CD4-positive, alpha-beta T cell treated with Interleukin-6 at 100 ng/mL for 8 hours (primary cell): ENCODE measurements at places on chromosomes 1 and 21.
A peak's percentile ranks its signal among the peaks of the same experiment; 100 is the strongest.

GRCh38 chr1:152398812-152399698 lies 15.0 kb downstream of the CRNN start:
- DNase-seq = peak; percentile 9

- no peak for DNase-seq
These were observed 32.3 kb downstream of the CD160 start for GRCh38 chr1:145751491-145752037.

DNA sequence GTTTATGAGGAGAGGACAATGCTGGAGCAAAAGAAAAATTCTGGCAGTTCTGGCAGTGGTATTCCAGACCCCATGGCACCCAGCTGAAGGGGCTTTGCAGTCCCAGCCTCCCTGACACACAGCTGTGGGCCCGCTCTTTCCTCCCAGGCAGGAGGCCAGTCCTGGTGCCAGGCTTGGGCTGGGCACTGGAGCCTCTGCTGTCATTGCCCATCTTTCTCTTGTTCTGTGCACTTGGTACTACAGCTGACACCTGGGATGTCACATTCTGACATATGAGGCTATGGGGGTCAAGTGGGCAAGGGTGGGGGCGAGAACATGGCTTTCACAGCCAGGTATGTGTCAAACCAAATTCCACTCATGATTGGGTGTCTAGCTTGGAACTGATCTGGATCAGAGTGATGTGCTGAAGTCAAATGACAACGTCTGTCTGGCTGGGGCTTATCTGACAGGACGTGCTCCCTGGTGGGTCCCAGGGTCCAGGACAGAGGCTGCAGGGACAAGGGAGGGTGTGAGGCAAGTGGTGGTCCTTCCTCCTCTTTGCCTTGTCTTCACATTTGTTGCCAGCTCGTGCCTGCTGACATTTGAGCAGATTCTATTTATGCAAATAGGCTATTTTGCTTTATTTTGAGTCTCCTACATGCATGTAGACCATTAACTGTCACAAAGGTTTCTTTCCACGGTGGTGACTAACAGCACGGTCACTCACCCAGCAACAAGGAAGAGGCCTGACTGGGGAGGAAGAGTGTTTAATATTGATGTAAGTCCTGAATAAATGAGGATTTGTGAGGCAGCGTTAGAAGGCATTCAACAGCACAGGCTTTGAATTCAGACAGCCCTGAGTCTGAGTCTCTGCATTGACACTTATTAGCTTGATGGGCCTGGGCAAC lies 336.3 kb downstream of the PBX1 start:
- DNase-seq = no peak

DNA sequence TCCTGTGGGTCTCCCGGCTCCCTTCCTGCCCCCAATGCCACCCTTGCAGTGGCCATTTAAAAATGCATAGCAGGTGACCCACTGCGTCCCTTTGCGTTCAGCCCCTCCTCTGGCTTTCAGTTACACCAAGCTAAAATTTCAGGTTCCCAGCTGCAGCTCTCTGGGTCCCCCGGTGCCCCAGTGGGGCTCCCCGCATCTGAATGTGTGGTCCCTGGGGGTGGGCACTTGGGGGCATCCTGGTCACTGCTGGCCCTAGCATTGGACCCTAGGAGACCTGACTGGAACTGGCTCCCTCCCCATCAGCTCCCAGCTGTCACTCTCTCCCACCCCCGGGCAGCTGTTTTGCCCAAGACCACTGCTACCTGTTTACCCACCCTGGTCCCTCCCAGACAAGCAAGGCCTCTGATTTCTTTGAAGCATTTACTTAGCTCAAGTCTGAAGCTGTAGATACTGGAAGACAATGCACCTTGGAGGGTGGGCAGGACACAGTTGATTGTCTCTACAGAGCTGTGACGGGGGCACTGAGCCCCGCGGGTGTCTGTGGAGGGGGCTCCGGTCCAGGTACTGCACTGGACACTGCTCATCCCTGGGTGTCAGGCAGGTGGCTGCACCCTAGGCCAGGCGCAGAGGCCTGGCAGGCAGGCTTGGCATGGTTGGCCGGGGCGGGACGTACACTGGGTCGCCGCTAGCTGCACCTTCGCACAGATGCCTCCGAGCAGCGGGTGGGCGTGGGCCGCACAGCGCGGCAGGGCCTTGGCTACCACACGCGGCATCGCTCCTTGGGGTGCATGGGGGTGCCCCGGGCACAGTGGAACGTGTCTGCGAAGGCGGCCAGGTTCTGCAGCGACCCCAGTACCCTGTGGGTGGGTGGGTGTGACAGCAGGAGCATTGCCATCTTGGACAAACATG lies 3.9 kb downstream of the PRXL2B start:
- no peak for DNase-seq

- no peak for DNase-seq
These were observed 79.6 kb downstream of the SASS6 start for GRCh38 chr1:100053119-100053518.

- DNase-seq = no peak
These were observed 90.5 kb upstream of the ADAR start for GRCh38 chr1:154698320-154699096.

GRCh38 chr21:39313042-39313570 lies 326 bp downstream of the BRWD1 start:
- DNase-seq = no peak

DNA sequence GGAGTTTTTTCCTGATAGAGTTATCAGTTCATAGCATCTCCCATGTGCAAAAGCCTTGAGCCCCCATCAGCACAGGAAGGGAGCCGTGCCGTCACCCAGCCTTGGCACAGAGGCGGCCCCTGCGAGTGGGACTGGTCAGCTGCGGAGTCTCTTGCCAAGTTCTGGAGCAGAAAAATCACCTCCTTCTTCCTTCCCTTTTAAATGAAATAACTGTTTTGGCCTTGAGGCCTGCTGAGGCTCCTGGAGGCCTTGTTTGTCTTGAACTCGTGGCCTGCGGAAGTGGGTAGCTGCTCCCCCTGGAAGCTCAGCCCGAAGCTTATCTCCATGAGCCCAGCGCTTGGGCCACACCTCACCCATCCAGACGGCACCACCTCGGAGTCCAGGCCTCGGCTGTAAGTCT lies 145.7 kb upstream of the TMEM51 start:
- DNase-seq = no peak

- DNase-seq = no peak
These were observed 6.6 kb downstream of the NID1 start for GRCh38 chr1:236058141-236058934.

DNA sequence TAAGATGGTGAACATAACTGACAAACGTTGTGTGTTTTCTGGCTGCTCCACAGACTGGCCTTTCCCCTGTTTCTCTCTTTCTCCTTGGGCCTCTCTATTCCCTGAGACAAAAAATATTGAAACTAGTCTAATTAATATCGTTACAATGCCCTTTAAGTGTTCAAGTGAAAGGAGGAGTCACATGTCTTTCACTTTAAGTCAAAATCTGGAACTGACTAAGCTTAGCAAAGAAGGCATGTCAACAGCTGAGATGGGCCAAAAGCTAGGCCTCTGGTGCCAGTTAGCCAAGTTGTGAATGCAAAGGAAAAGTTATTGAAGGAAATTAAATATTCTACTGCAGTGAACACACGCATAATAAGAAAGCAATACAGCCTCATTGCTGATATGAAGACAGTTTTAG lies 32.2 kb upstream of the FCRL3 start:
- no peak for DNase-seq

DNA sequence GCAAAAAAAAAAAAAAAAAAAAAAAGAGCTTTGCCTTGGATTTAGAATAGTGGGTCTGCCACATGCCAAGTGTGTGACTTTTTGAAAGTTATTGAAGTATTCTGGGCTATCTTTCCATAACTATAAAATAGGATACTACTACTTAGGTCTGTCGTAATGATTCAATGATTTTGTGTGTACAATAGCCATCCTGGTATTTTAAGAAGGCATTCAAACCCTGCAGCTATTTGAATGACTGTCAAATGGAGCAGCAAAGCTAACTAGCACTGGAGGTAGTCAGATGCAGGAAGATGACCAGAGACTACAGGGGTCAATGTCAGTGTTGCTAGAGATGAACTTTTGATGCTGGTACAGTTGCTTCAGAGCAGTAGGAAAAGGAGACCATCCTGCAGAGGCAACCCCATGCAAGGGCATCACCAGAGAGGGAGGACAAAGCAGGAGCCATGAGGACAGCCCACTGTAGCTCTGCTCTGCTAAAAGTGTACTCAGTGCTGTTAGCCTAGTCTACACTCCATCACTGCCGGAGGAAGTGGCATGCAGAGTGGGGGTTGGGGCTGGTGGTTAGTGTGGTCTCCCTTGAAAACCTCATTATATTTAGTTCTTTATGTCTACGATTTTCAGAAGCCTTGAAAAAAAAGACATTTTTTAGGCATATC lies 29.0 kb downstream of the DUSP10 start:
- peak; percentile 83 for DNase-seq

DNA sequence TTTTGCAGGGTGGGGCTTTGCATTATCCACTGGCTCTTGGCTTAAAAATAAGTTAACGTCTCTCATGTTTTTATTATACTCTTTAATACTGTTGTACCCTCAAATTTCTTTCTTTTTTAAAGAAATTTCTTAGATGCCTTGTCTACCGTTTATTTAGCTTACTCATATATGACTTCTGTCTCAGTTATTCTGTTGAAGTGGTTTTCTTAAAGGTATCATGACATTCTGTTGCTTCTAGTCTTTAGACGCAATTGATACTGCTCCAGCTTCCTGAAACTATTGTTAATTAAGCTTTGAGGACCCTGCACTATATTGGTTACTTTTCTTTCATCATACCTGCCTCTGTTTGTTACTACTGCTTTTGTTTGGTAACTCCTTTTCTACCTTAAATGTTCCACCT lies 11.7 kb downstream of the PKN2 start:
- DNase-seq = no peak

DNA sequence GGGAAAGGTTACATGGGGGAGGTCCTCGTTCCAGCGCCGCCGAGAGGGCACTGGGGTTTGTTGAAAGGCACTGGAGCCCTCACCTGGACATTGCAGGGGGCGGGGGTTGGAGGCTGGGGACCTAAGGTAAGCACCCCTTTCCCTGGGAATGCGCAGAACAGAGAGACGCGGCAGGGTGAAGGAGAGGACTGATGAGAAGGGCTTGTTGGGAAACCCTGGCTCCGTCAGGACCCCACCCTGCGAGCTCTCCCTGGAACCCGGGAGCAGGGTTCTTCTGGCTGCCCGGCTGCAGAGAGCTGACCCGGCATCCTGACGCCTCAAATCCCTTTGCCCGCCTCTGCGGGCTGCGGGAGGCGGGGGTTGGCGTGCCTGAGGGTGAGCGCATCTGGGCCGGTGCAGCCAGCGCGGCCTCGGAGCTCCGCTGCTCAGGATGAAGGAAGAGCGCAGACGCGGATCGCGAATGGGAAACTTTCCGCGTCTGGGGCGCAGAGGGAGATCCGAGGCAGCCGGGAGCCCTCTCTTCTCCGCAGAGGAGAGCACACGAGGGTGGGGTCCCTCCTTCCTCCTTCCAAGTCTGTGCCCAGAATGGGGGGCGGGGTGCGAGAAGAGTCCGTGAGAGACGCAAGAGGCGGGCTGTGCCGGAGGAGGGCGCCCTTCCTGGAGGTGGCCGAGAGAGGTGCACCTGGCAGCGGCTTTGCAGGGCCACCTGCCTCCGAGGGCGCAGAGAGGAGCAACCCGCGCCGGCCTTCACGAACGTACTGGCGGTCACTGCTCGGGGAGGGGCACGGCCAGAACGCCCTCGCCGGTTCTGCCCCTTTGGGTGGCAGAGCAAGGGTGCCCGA lies 2.4 kb downstream of the IGSF21 start:
- no peak for DNase-seq

DNA sequence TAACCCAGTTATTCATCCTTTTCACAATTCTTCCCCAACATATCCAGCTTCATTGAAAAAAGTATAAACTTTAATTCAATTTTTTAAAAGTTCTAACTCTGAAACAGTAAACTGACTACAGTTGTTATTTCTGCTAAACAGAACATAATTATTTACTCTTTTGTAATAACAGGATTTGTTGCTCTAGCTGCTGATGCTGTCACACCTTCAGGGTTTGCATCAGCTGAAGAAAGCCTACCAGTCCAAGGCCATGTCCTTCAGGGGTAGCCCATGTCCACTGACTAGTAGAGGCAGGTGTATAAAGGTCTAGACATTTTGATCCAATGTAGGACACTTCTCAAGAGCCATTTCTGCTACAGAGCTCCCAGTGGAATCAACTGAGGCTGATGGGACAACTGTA lies 107.7 kb downstream of the CDC42BPA start:
- no peak for DNase-seq

DNA sequence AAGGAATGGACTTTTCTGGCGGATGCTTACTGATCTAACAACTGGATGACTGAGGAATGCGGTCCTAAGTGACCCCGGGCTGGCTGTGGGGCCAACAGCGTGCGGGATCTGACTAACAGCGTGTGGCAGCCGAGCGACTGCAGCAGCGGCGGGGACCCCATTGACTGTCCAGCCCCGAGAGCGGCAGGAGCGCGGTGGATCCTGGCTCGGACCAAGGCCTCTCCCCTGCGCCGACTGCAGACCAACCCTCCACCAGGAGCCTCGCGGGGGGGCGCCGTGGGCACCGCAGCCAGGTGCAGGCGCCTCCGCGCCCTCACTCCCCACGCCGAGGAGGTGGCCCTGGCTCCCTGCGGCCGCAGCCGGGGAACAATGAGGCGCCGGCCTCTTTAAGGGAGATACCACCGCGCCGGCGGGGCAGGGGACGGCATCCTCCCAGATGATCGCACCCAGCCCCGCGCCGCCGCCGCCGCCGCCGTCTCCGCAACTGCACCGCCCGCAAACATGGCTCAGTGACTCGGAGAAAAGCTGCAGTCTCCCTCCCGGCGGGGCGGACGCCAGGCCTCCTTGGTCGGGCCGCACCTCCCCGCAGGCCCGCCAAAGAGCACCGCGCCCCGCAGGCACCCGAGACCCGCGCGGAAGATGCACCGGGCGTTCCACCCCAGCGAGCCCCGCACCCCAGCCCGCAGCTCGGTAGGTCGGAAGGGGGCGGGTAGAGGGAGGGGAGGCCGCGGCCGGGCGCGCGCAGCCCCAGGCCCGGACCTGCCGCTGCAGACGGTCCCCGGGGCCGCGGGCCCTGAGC lies 694 bp upstream of the PDIK1L start:
- peak; percentile 72 for DNase-seq

DNA sequence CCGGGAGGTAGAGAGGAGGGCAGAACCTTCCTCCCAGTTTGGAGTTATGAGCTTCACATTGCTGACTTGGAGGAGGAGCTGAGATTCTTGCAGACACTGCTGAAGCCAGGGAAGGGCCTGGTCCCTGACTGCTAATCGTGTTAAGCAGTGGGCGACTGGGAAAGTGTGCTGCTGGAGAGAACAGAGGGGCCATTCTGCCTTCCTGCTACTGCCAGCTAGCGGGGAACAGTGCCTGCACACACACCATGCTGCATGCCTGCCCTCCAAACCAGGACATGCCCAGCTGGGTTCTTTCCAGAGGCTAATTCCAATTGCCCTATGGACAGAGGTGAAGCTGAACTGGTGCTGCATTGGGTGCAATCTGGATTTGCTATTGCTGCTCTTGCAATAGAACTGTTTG lies 281.4 kb downstream of the AJAP1 start:
- no peak for DNase-seq

DNA sequence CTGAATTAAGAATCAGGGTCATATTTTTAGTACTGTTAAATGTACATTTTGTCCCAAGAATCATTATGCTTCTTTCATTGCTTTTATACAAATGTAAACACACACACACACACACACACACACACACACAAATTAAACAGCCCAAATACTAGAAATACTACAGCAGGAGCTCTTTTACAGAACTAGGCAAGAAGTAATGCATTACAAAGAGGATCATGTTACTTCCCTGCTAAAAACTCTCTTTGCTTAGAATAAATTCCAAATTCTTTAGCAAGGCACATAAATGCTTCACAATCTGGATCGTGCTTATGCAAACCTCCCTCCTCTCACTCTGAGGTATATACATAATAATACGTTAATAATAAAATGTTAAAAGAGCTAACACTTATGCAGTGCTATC lies 720.4 kb upstream of the ADGRL4 start:
- no peak for DNase-seq

- DNase-seq = no peak
These were observed 508.6 kb downstream of the RWDD3 start for GRCh38 chr1:95742591-95743089.
